Endodermal cell (in vitro differentiated cells): ENCODE measurements at places on chromosomes 2 and 18.

- H3K27ac ChIP-seq: no peak overlapping the region
- no peak overlapping the region for H3K4me3 ChIP-seq
- H3K4me1 ChIP-seq: no peaks in the 10 kb centered on the region
- no peaks in the 10 kb centered on the region for H3K36me3 ChIP-seq
Measured at GRCh38 chr2:119645173-119645855, 33.7 kb upstream of the TMEM177 start.

GRCh38 chr2:217382794-217383193 is 522.9 kb upstream of the TNP1 start:
- peaks cover 8% of the 10 kb centered on the region for H3K4me1 ChIP-seq
- H3K27me3 ChIP-seq: no peaks in the 10 kb centered on the region
- H3K36me3 ChIP-seq: no peaks in the 10 kb centered on the region
- no peak overlapping the region for H3K4me3 ChIP-seq
- no peak for DNase-seq
- no peak overlapping the region for H3K27ac ChIP-seq

DNA sequence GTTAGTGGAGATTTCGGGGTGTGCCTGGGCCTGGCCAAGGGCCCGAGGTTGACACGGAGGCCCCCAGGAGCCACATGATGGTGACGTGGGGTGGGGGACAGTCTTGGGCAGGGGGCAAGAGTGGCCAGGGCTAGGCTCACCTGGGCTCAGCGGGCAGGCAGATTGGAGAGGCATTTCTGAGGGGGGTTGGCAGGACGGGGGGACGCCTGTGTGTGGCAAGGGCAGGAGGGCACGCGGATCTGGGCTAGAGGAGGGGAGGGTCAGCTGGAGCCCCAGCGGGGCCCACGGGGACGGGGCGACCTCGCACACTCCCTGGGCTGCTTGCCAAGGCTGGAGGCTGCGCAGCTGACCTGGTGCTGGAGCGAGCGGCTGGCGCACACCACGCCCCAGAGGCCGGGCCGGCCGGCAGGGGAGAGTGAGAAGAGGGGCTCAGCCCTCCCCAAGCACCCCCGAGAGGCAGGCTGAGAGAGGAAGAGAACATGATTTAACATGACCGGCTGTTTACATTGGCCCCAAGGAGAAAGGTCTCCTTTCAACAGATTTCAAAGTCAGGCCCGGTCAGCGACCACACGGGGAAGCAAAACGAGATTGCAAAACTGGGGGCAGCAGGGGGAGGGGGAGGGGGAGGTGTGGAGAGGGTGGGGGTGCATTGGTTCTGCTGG is 38.0 kb upstream of the SNED1 start:
- no peaks in the 10 kb centered on the region for H3K4me1 ChIP-seq
- H3K36me3 ChIP-seq: no peaks in the 10 kb centered on the region
- peak; percentile 41 for DNase-seq
- no peaks in the 10 kb centered on the region for H3K27me3 ChIP-seq
- H3K4me3 ChIP-seq: no peak overlapping the region

- H3K27me3 ChIP-seq: peaks cover 34% of the 10 kb centered on the region
- no peak overlapping the region for H3K27ac ChIP-seq
- H3K4me3 ChIP-seq: no peak overlapping the region
- H3K36me3 ChIP-seq: peaks cover 4% of the 10 kb centered on the region
- peak; percentile 61 for DNase-seq
- no peaks in the 10 kb centered on the region for H3K4me1 ChIP-seq
Measured at GRCh38 chr2:20676353-20677215, 9.6 kb downstream of the GDF7 start.

- peaks cover 53% of the 10 kb centered on the region for H3K27me3 ChIP-seq
- H3K4me1 ChIP-seq: no peaks in the 10 kb centered on the region
- DNase-seq: no peak
- H3K4me3 ChIP-seq: no peak overlapping the region
- no peaks in the 10 kb centered on the region for H3K36me3 ChIP-seq
- H3K27ac ChIP-seq: no peak overlapping the region
Measured at GRCh38 chr2:172108587-172108930, 5.9 kb upstream of the DLX2 start.

GRCh38 chr18:21604671-21605070 is 4.2 kb upstream of the ESCO1 start:
- H3K4me1 ChIP-seq: no peaks in the 10 kb centered on the region
- DNase-seq: no peak
- H3K27ac ChIP-seq: no peak overlapping the region
- H3K27me3 ChIP-seq: no peaks in the 10 kb centered on the region

- no peaks in the 10 kb centered on the region for H3K4me1 ChIP-seq
- no peak overlapping the region for H3K4me3 ChIP-seq
- no peaks in the 10 kb centered on the region for H3K36me3 ChIP-seq
- H3K27me3 ChIP-seq: no peaks in the 10 kb centered on the region
- no peak overlapping the region for H3K27ac ChIP-seq
- DNase-seq: no peak
Measured at GRCh38 chr18:36015629-36016028, 43.1 kb downstream of the RMP24 start.

DNA sequence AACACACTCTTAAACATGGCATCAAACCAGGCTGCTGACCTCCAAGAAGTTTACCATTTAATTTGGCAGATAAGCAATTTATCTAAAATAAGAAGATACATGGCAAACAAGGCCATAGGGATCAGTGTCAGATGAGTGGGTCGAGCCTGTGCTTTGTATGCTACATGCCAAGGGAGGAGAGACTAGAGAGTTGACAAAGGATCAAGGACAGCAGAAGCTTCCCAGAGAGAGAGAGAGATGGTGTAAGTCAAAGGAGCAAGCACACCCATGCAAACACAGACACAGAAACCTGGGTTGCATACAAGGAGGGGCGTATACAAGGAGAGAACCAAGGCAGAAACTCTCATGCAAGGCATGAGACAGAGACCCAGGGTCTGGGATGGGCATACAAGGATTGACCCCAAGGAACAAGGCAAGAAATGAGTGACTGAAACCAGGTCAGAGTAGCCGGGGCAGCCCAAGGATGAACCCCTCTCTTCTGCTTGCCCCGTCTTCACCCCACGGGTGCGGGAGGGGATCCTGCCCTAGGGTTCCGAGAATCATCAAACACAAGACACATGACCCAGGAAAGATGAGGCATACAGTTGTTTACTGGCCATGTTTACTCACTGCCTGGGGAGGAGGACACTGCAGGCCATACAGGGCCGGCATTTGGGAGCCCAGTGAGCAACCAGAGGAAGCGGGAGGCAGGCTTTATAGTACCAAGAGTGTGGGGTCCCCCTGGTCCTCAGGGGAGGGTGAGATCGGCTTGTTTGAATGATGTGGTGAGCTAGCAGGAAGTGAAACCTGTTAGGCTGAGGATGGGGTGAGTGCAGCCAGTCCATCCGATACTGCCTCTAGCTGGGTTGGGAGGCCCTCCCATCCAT is 529.2 kb upstream of the ID2 start:
- H3K27me3 ChIP-seq: no peaks in the 10 kb centered on the region
- DNase-seq: no peak
- no peak overlapping the region for H3K27ac ChIP-seq
- no peak overlapping the region for H3K4me3 ChIP-seq

DNA sequence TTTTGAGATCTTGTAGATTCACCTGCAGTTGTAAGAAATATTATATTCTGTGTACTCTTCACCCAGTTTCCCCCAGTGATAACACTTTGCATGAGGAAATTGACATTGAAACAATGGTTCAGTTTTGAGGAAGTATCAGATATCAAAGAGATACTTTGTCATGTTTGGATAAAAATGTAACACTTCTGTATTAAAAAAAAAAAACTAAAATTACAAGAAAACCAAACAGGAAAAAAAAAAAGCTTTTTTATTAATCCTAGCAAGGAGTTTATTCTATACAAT is 204.0 kb downstream of the ARL4C start:
- H3K27me3 ChIP-seq: no peaks in the 10 kb centered on the region
- H3K4me3 ChIP-seq: no peak overlapping the region
- H3K36me3 ChIP-seq: no peaks in the 10 kb centered on the region
- no peak for DNase-seq
- peaks cover 7% of the 10 kb centered on the region for H3K4me1 ChIP-seq

DNA sequence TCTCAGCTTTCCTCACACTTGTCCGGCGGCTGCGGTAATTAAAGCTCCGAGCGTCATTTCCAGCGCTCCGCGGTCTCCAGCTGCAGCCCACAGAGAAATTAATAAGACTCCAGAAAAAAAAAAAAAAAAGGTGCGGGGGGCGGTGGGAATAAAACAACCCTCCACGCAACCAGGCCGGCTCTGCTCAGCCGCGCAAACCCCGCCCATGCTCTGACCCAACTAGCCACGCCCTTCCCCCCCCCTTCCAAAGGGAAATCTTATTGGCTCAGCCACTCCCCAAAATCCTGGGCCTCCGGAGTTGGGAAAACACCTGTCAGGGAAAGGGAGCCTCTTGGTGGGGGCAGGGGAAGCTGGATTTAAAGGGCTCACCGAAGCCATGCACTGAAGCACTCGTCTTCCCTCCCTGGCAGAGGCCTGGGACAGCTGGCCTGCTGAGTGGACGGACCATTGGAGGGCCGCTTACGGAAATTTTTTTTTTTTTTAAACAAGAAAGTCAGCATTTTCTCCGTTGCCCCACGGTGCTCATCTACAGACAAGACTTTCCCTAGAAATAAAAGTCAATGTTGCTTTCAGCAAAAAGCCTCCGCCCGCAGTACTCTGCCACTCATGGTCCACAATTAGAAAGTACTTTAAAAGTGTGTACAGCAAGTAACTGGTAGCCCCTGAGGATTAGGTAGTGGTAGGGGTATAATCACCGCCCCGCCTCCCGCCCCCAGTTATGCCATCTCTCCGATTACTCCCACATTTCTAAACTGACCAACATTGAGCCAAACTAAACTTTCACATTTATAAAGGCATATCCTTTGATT is 674 bp upstream of the ERBB4 start:
- H3K27ac ChIP-seq: no peak overlapping the region
- peak; percentile 91 for DNase-seq
- peaks cover 84% of the 10 kb centered on the region for H3K27me3 ChIP-seq
- no peaks in the 10 kb centered on the region for H3K36me3 ChIP-seq

DNA sequence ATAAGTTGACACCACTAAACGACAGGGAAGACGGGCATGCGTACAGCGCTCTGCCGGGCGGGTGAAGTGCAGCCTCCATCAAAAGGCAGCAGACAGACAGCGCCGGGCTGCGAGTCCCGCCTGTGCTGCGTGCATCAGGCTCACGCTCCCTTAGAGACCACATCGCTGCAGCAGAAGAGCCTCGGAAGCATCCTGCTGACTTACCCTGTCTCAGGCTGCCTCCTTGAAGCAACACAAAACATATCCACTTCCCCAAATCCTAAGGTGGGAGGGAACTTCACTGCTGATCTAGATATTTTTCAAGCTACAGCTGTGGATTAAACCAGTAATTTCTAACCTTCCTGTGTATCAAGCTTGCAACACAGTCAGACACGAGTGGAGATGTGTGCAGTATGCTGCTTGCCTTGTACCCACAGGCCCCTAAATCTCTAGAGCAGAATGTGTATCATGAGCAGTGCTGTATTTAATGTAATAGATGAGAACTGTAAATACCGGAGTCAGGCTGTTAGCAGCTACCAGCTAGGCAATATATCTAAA is 6.4 kb downstream of the MYT1L start:
- H3K27ac ChIP-seq: peak overlapping the region; percentile 30
- H3K36me3 ChIP-seq: no peaks in the 10 kb centered on the region
- H3K4me3 ChIP-seq: no peak overlapping the region
- no peaks in the 10 kb centered on the region for H3K4me1 ChIP-seq
- H3K27me3 ChIP-seq: peaks cover 21% of the 10 kb centered on the region
- no peak for DNase-seq

DNA sequence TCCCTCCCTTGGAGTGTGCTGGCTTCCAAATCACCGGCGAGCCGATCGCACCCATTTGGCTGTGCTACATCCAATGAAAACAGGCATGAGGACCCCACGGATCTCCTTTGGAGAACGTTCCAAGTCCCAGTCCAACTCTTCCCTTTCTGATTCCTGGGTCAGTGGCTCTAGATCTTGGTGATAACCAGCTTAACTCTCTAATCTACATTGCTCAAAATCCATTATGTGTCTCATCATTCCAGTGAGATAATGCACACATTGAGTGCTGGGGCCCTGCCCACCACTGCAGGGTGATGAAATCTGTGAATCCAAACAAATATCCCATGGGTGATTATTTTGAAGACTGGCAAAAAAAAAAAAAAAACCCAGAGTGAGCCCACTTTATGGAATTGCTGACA is 232.7 kb upstream of the COPS8 start:
- no peaks in the 10 kb centered on the region for H3K36me3 ChIP-seq
- peaks cover 15% of the 10 kb centered on the region for H3K4me1 ChIP-seq
- no peaks in the 10 kb centered on the region for H3K27me3 ChIP-seq
- no peak overlapping the region for H3K4me3 ChIP-seq
- no peak overlapping the region for H3K27ac ChIP-seq

DNA sequence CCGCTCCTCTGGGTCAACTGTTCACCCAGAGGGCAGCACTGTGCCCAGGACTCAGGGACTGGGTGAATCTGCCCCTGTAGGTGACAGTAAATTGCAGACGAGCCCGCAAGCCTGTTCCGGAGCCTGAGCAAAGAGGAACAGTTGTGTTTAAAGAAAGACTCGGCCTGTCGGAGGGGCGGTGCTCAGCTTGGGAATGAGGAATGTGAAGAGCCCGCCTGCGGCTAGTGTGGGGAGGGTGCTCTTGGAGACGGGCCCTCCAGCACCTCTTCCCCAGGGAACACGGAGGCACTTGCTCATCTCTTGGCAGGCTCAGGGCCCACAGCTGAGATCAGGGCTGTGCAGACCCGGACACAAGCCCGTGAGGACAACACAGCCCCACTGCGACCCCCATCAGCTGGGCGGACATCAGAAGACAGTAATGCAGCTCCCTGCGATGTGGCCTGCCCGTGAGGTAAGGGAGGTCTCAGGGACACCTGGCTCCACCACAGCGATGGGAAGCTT is 299.0 kb downstream of the NDUFA10 start:
- H3K36me3 ChIP-seq: no peaks in the 10 kb centered on the region
- H3K4me1 ChIP-seq: no peaks in the 10 kb centered on the region
- no peak overlapping the region for H3K27ac ChIP-seq
- H3K27me3 ChIP-seq: no peaks in the 10 kb centered on the region

DNA sequence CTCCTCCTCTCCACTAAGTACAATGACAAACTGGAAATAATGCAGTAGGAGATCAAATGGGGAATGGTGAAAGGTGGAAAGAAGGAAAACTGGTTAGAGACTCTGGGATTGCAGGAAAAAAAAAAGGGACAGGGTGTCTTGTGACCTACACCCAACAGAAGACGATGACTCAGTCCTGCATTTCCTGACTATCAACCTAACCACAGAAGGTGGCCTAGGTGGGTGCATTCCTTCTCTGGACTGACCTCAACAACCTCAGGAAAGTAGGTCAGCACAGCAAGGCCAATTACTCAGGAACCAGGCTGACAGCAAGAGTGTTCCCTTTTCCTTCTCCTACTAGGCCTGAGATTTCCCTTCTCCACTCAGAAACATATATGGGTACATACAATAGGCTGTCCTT is 1386.4 kb upstream of the ZEB2 start:
- H3K4me3 ChIP-seq: no peak overlapping the region
- no peaks in the 10 kb centered on the region for H3K36me3 ChIP-seq
- H3K4me1 ChIP-seq: no peaks in the 10 kb centered on the region
- H3K27ac ChIP-seq: no peak overlapping the region
- DNase-seq: peak; percentile 66
- H3K27me3 ChIP-seq: no peaks in the 10 kb centered on the region

GRCh38 chr2:191857259-191857805 is 10.4 kb upstream of the CAVIN2 start:
- no peaks in the 10 kb centered on the region for H3K4me1 ChIP-seq
- no peaks in the 10 kb centered on the region for H3K36me3 ChIP-seq
- DNase-seq: no peak
- H3K27me3 ChIP-seq: no peaks in the 10 kb centered on the region
- no peak overlapping the region for H3K4me3 ChIP-seq
- H3K27ac ChIP-seq: no peak overlapping the region

GRCh38 chr18:9989481-9989880 is 75.7 kb downstream of the VAPA start:
- no peaks in the 10 kb centered on the region for H3K4me1 ChIP-seq
- DNase-seq: no peak
- H3K4me3 ChIP-seq: no peak overlapping the region
- H3K27ac ChIP-seq: no peak overlapping the region
- no peaks in the 10 kb centered on the region for H3K27me3 ChIP-seq
